Osteocyte (in vitro differentiated cells): ENCODE measurements at places on chromosomes 1 and 21.

DNA sequence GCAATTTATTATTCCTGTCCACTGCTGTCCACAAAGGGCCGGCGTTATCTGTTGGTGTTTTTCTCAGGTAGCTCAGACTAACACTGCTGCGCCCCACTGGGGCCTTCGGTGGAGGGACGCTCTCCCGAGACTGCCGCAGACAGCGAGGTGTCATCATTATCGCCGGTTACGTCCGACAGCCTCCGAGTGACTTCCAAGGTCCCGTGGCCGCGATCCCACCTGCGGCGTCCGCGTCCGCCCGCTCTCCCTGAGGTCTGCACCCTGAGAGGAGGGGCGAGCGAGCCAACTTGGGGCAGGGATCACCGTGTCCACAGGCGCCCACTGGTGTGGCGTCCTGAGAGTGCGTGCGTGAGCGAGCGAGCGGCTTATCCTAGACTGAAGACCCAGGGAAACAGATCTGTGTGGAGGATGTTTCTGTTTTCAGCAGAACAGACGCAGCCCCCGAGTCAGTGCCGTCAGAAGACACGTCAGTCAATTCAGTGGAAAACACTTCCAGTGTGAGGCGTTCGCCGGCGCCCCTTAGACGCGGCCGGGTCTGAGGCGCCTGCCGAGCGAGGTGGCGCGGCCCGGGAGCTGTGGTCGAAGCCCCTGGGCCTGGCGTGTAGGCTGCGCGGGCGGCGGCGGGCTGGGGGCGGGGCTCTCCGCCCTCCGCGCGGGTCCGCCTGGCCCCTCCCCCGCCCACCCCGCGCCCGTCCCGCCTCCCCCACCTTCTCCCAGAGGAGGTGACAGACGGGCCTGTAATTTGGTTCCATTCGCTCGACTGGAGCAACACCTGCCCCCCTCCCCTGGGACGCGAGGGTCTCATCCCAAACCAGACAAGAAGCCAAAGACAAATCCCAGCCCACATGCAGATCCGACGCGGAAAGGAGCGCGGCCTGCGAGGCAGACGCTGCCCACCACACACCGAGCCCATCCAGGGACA, 12.6 kb downstream of the NHLH2 start:
- DNase-seq, result no peak

- no peak for DNase-seq
Measured at GRCh38 chr1:239302696-239303095, 83.7 kb upstream of the CHRM3 start.

- DNase-seq, result no peak
Measured at GRCh38 chr1:183191833-183192232, 5.8 kb downstream of the LAMC2 start.

GRCh38 chr21:17783481-17784179, 35.5 kb downstream of the C21orf91 start:
- no peak for DNase-seq

DNA sequence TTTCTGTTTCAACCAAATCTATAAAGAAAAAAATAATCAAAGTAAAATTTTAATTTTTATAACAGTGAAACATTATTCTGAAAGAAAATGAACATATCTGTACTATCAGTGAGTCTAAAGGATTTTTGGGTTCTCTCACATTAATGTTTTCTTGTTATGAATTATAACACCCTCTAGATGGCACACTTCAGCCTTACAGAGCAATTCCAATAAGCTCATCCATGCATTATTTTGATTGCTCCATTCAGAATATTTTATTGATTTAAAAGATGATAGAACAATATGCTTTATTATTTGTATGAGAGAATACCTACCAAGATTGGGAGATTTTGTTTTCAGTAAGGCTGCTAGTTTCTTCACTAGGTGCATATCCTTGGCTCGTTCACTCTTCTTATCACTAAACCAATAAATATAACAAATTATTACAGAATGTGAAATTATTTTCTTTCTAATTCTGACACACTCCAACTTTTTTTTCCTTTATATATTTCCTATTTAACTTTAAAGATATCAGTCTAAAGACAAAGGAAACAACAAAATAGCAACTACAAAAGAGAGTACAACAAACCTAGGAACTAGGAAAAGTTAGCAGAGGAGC, 82.4 kb downstream of the RAB3GAP2 start:
- DNase-seq, result no peak

DNA sequence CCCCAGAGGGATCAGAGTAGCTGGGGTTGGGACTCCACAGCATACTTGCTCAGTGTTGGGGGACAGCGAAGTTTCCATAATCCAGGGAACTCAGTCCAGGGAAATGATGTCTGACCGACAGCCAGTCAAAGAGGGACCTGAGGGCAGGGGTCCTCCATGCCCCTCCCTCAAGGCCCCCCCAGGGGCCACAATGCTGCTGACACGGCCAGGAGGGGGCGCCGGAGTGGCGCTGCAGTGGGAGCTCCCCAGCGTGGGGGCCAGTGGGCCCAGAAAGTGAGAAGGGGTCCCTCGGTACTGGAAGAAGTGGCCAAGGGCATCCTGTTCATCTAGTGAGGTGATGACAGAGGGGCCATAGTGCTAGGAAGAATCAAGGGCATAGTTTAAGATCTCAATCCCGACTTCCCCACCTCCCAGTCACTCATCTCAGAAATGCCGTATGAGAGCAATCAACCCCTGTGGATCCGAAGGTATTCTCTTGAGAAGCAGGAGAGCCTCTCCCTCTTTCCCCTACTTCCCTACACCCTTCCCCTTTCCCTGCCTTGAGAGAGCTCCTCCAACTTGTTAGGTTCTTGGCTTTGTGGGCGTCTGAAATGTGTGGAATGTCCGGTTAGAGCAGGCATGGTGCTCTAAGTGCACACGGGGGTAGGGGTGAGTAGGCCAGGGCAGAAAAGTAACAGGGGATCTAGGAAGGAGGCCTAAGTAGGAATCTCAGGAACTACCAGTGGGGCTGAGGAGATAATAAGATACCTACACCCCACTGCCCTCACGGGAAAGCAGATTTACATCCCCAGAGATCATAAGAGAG, 4.1 kb downstream of the NUDT17 start:
- no peak for DNase-seq

DNA sequence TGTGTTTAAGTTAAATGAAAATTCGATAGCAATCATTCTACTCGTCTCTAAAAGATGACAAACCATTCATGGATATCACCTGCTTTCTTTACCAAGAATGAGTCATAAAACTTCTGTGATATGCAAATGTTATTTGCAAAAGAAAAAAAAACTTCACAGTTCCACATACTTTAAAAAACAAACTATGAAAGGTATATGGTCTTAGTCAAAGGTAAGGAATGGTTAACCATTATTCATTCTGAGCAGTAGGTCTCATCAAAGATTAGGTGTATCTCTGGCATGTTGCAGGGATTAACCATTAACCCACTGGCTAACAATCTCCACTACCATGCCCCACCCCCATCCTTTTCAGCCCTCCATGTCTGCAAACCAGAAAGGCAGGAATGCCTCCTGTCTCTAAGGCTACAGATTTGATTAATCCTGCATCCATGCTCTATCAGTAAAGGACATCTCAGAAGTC, 44.4 kb downstream of the PTPN14 start:
- no peak for DNase-seq

DNA sequence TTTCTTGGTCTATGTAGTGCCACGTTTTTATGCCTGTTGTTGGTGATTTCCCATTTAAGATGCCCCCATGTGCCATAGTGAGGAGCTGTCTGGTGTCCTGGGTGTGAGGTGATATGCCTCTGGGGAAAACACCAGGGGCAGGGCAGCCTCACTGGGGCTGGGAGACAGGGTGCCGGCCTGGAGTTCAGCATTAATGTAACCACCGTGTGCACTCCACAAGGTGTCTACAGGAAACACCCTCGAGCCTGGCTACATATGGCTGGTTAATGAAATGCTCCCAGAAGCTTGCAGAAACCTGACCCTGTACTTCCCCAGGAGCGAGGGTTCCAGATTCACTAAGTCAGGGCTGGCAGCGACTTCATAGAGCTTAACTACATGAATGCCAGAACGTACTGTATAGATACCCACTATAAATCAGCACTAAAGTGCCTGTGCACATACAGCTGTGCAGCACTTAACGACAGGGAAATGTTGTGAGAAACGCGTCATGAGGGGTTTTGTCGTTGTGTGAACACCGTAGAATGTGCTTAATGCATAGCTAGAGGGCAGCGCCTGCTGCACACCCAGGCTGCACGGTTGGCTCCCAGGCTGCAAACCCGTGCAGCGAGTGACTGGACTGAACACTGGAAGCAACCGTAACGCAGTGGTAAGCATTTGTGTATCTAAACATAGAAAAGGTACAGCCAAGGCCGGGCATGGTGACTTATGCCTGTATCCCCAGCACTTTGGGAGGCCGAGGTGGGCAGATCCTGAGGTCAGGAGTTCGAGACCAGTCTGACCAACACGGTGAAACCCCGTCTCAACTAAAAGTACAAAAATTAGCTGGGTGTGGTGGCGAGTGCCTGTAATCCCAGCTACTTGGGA, 10.4 kb downstream of the TFF2 start:
- DNase-seq, result peak; percentile 66

- no peak for DNase-seq
Measured at GRCh38 chr21:37292941-37293340, 25.8 kb upstream of the VPS26C start.

DNA sequence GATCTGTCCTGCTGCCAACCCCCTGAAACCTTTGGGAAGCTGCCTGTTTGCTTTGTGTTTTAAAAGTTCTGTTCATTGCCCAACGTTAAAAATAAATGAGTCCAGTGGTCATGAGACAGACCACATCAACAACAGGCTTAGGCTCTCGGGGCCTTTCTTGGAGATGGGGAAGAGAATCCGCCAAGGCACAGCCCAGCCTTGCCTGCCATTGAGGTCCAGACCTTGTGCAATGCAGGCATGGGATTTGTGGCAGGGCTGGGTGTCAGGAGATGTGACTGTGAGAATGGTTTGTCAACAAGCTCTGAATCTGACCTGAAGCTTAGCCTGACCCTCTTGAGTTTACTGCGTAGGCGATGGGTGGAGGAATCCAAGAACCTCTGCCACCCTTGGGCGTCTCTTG, 4.2 kb downstream of the SPSB1 start:
- no peak for DNase-seq

- DNase-seq, result no peak
Measured at GRCh38 chr1:182071924-182072323, 10.4 kb upstream of the ZNF648 start.

DNA sequence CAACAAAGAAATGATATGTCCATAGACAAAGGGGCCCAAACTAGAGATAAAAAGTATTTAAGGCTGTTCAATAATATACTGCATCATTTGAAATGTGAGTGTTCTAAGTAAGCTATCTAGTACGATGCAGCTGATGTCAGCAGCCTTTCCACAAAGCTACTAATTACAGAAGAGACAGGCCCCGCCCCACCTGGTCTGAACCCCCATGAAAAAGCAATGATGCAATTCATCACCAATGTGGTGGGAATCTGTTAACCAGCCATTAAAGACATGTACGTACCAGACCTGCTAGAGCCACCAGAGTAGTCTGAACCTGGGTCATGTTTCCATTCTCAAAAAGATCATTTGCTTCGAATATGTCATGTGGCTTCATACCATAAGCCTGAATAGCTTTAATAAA, 25.1 kb downstream of the CNN3 start:
- no peak for DNase-seq

- DNase-seq, result no peak
Measured at GRCh38 chr1:189216886-189217285, 1260.8 kb downstream of the BRINP3 start.

- no peak for DNase-seq
Measured at GRCh38 chr1:80064524-80064923, 1058.0 kb upstream of the ADGRL4 start.

DNA sequence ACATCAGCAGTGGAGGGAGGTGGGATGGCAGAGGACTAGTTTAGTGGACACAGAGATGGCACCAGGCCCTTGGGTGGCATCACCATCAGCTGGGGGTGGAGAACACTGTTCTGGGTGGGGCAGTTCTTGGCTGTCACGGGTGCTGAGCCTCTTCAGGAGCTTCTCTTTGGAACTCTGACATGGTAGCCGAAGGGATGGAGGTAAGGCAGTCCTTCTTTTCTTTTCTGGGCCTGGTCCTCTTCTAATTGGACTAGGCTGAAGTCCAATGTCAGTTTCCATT, 8.3 kb upstream of the MEF2D start:
- DNase-seq, result no peak

DNA sequence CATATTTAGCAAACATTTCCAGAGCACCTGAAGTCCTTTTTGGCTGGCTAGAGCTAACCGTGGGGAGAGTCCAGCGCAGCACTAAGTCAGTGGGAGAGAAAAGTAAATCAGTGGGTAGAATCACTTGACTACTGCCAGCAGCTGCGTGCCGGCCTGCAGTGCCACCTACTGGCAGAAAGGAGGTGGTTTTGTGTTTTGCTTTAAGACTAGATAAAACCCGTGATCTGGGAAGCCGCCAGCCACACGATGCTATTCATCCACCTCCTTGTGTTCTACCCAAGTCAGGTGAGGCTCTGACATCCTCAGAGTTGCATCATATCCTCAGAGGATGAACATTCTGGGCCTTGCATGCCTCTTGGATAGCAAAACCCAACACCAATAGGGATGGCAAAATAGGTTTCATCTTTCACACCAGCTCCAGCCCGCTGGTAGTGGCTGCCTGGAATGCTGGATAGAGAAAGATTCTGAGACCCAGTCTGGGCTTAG, 14.1 kb upstream of the HEYL start:
- peak; percentile 90 for DNase-seq

- no peak for DNase-seq
Measured at GRCh38 chr1:145706086-145706664, 993 bp downstream of the PDZK1 start.

- no peak for DNase-seq
Measured at GRCh38 chr1:89708751-89709375, 75.9 kb downstream of the LRRC8C start.

DNA sequence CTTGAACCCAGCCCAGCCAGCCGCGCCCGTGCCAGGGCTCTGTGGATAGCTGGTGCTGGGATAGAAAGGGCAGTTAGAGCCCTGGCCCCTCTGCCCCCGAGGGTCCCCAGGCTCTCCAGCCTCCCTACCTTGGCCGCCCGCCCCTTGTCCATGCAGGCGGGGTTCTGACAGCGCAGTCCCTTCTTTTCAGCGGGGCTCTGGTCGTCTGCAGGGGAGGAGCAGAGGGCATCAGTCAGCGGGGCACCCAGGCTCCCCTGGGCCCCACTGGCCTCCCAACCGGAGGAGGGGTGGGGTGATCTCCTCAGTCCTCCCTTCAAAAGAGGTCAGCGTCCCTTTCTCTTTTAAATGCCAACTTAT, 4.9 kb upstream of the PLEKHG5 start:
- DNase-seq, result no peak

- no peak for DNase-seq
Measured at GRCh38 chr1:59414406-59415133, 117.7 kb downstream of the FGGY start.

GRCh38 chr1:32255072-32256071, 4.3 kb downstream of the LCK start:
- DNase-seq, result no peak

GRCh38 chr1:17564458-17565393, 25.2 kb downstream of the ARHGEF10L start:
- no peak for DNase-seq

DNA sequence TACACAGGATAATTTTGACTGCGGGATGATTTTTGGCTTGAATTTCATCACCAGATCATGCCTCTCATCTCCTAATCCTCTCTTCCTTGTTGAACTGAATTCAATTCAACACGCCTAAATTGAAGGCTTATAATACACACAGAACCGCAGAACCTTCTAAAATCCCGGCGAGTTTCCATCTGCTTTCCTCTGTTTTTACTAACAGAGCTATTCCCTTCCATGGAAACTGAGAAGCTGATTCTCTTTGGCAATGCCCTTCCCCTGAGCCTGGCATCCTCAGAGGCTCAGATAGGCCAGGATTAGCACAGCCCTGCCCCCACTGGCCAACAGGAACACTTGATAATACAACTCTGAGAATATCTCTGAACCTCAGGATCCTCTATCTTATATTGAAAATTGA, 130.2 kb downstream of the CAPN8 start:
- no peak for DNase-seq
